ENCODE measurements at places on chromosomes 16 and 17.

- no peak overlapping the region for H3K27ac ChIP-seq
- no peak for DNase-seq
- peaks cover 37% of the 10 kb centered on the region for H3K4me1 ChIP-seq
- no peak overlapping the region for H3K4me3 ChIP-seq
- peaks cover 65% of the 10 kb centered on the region for H3K27me3 ChIP-seq
- H3K36me3 ChIP-seq, result peaks cover 15% of the 10 kb centered on the region
These were observed 6.9 kb upstream of the HOXB2 start for GRCh38 chr17:48551596-48552465.

DNA sequence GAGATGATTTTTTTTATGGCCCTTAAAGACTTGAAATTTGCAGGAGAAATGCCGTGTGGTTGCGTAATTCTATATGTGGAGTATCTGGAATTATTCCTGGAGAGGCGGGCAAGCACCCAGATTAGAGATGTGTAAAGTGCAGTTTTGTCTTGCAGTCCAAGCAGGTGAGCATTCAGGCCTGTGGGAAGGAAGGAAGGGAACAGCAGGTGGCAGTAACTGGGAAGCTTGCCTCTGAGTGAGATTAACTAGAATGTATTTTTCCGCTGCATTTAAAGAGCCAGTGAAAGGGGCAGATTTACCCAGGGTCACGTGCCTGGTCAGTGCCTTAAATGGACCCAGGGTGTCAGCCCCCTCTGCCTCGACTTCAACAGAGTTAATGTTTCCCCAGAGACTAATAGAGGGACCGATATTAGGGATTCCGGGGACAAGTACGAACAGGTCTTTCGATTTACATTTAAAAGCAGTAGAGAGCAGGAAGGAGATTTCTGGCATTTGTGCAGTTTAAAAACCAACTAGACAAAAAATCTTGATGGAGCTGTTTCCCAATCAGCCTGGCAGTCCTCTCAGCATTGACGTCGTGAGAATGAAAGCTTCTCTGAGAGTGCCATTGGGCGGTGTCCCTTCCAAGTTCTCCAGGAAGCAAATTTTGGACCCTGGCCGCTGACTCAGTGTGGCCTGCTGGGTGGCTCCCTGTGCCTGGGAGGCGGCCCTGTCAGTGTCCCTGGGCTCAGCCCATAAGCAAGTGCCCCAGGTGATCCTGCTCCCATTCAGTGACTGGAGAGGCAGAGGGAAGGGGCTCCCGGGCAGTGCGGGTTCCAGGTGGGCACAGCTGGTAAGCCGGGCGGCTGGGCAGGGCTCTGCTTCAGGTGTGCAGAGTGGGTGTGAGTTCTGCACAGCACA, 38.2 kb downstream of the KSR1 start:
- peaks cover 7% of the 10 kb centered on the region for H3K4me1 ChIP-seq
- no peak for DNase-seq
- H3K36me3 ChIP-seq, result peaks cover 11% of the 10 kb centered on the region
- H3K27ac ChIP-seq, result no peak overlapping the region

GRCh38 chr17:28193241-28193640, 125.8 kb upstream of the TMEM97 start:
- no peaks in the 10 kb centered on the region for H3K27me3 ChIP-seq
- peaks cover 11% of the 10 kb centered on the region for H3K36me3 ChIP-seq
- H3K4me1 ChIP-seq, result peaks cover 12% of the 10 kb centered on the region
- H3K27ac ChIP-seq, result no peak overlapping the region
- DNase-seq, result no peak

GRCh38 chr17:29390851-29391631, 878 bp downstream of the TAOK1 start:
- H3K4me1 ChIP-seq, result peaks cover 40% of the 10 kb centered on the region
- H3K27me3 ChIP-seq, result no peaks in the 10 kb centered on the region
- peak overlapping the region; percentile 97 for H3K4me3 ChIP-seq
- DNase-seq, result no peak
- peaks cover 19% of the 10 kb centered on the region for H3K36me3 ChIP-seq
- peak overlapping the region; percentile 91 for H3K27ac ChIP-seq

DNA sequence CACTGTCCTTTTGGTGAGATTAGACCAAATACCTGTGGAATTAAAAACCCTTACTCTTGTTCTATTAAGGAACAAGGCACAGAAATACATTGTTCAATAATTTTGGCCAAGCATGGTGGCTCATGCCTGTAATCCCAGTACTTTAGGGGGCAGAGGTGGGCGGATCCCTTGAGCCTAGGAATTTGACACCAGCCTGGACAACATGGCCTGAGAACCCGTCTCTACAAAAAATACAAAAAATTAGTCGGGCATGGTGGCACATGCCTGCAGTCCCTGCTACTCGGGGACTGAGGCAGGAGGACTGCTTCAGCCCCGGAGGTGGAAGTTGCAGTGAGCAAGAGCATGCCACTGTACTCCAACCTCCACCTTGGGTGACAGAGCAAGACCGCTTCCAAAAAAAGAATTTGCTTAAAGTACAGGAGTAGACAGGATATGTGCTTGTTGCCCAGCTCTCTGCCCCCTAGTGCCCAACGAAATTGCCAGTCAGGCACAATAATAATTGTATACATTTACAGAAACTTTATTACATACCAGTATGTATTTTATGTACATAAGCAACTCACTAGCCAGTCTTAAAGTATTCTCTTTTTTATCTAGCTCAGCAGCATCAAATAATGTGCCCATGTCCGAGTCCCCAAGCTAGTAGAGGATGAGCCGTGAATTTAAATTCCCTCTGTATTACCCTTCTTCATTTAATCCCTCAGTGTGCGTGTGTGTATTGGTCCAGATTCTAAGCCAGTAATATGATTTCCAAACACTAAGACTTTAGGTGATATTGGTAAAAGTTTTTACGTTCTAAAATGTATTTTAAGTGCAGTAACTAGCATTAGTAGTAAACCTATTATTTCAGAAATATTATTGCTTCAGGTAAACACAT, 1.4 kb downstream of the THUMPD1 start:
- H3K27me3 ChIP-seq, result no peaks in the 10 kb centered on the region
- H3K4me1 ChIP-seq, result peaks cover 26% of the 10 kb centered on the region
- peaks cover 30% of the 10 kb centered on the region for H3K36me3 ChIP-seq
- peak overlapping the region; percentile 95 for H3K4me3 ChIP-seq

- no peak overlapping the region for H3K4me3 ChIP-seq
- H3K36me3 ChIP-seq, result peaks cover 15% of the 10 kb centered on the region
- no peak overlapping the region for H3K27ac ChIP-seq
- H3K27me3 ChIP-seq, result peaks cover 5% of the 10 kb centered on the region
- no peaks in the 10 kb centered on the region for H3K4me1 ChIP-seq
These were observed 81.6 kb downstream of the SEC14L1 start for GRCh38 chr17:77222356-77222755.

- DNase-seq, result no peak
- no peak overlapping the region for H3K27ac ChIP-seq
- H3K27me3 ChIP-seq, result no peaks in the 10 kb centered on the region
- H3K36me3 ChIP-seq, result no peaks in the 10 kb centered on the region
- no peak overlapping the region for H3K4me3 ChIP-seq
- H3K4me1 ChIP-seq, result no peaks in the 10 kb centered on the region
These were observed 520.8 kb downstream of the WWOX start for GRCh38 chr16:78620291-78620690.

DNA sequence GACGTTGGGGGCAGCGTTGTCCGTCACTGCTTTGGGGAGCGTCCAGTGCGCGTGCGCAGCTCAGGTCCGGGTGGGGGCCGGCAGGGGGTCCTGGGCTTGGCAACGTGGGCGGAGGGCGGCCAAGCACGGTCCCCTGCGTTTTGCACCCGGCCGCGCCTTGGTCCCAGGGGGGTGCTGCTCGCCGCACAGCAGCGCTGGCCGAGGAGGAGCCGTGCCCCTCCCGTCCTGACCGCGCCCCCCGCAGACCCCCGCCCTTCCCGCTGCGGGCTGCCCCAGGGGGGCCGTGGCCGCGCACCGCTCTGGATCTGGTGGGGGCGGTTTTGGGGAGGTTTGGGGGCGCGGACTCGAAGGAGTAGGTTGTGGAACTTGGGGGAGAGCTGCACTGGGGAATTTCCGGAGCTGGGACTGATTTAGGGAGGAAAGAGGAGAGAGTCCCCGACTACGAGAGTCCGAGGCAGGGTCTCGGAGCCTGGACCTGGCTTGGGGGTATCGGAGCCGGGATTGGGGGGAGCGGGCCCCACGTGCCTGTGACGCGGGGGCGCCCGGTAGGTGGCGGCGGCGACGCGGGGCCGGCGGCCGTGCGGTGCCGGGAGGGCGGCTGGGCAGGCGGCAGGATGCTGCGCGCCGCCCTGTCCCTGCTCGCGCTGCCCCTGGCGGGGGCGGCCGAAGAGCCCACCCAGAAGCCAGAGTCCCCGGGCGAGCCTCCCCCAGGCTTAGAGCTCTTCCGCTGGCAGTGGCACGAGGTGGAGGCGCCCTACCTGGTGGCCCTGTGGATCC, at the start of gene SLC9A5:
TSS of gene SLC9A5 (plus strand) at position 579 of the 777 bp plus-strand sequence. CDS start at position 615, 36 bp downstream.
- peak within 1 kb of the TSS; percentile 53 for H3K27ac ChIP-seq
- H3K27me3 ChIP-seq, result peaks cover 42% of the 10 kb centered on the region
- DNase-seq, result peak; percentile 60
- peak within 1 kb of the TSS; percentile 77 for H3K4me3 ChIP-seq

GRCh38 chr16:2838928-2839327, 8.8 kb downstream of the ZG16B start:
- H3K36me3 ChIP-seq, result no peaks in the 10 kb centered on the region
- H3K27ac ChIP-seq, result no peak overlapping the region
- no peak overlapping the region for H3K4me3 ChIP-seq

DNA sequence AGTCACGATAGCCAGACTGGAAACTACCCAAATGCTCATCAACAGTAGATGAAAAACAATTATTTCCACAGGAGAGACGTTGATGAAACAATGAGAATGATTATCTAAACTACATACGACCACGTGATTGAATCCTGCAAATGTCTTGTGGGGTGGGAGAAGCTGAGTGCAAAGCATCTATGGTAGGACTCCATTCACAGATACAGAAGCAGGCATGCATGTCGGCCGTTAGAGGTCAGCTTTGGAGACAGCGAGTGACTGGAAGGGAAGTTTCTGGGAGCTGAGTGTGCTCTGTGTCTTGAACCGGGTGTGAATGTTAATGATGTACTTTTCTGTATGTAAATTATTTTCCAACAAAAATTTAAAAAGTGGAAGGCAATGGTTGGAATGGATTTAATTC, 71.5 kb upstream of the DNAJA2 start:
- H3K27ac ChIP-seq, result no peak overlapping the region
- DNase-seq, result no peak
- H3K27me3 ChIP-seq, result peaks cover 8% of the 10 kb centered on the region

DNA sequence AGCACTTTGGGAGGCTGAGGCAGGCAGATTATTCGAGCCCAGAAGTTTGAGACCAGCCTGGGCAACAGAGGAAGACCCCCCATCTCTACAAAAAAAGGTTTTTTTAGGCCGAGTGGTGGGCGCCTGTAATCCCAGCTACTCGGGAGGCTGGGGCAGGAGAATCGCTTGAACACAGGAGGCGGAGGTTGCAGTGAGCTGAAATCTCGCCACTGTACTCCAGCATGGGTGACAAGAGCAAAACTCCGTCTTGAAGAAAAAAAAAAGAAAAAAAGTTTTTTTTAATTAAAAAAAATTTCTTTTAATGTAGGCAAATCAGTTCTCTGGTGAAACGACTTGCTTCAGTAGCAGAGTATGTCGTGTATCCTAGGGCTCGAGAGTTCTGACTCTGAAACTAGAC, 10.9 kb downstream of the HSD3B7 start:
- H3K36me3 ChIP-seq, result no peaks in the 10 kb centered on the region
- no peak for DNase-seq
- peaks cover 45% of the 10 kb centered on the region for H3K27me3 ChIP-seq
- H3K27ac ChIP-seq, result no peak overlapping the region

- no peaks in the 10 kb centered on the region for H3K36me3 ChIP-seq
- H3K27ac ChIP-seq, result no peak overlapping the region
- no peaks in the 10 kb centered on the region for H3K27me3 ChIP-seq
These were observed 108.9 kb upstream of the IRX5 start for GRCh38 chr16:54821731-54822130.

DNA sequence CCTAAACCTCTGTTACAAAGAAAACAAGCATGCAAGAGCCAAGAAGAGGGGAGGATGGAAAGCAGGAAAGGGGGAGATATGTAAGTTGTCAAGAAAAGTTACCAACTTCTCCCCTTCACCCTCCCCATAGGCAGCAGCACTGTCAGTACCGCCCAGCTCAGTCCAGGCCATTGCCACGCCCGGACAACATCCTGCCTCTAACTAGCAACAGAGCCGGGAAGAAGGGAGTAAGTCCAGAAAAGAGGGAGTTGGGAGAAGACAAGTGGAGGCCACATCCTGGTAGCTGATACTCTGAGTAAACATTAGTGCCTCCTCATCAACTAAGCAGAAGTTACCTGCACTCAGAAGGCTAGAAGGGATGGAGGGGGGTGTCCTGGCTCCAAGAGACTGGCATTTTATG, 113.6 kb downstream of the SMG6 start:
- H3K27ac ChIP-seq, result no peak overlapping the region
- peaks cover 73% of the 10 kb centered on the region for H3K36me3 ChIP-seq
- DNase-seq, result no peak
- peaks cover 70% of the 10 kb centered on the region for H3K4me1 ChIP-seq
- H3K27me3 ChIP-seq, result no peaks in the 10 kb centered on the region
- no peak overlapping the region for H3K4me3 ChIP-seq

DNA sequence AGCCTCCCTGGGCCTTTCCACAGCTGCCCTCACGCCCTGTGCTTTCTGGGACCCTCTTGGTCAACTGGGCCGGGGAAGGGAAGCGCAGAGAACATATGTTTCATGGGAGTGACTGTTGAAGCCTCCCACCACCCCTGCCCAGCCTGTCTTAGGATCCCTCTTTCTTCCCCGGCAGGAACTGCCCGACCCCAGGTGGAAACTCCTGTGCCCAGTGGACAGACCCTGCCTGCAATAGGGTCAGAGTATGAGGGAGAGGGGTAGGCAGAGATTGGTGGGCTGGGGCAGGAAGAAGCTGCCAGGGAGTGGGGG, 10.5 kb downstream of the HEXIM2 start:
- H3K4me1 ChIP-seq, result peaks cover 26% of the 10 kb centered on the region
- H3K36me3 ChIP-seq, result no peaks in the 10 kb centered on the region

DNA sequence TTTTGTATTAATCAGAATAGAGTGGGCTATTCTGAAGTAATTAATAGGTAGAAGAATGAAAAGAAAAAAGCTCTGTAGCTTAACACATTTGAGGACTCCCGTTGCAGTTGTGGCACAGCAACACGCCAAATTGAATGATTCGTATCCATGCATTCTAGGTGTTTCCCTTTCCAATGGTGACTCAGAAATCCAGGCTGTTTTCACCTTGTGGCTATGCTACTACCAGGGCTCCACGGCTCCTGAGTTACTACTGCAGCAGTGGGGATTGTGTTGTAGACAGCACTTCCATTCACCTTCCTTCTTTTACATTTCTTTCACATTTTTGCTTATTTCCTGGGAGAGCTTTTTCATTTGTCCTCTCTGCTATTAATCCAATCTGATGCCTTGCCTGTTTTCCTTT, 1616.4 kb downstream of the CDH8 start:
- no peaks in the 10 kb centered on the region for H3K27me3 ChIP-seq
- H3K27ac ChIP-seq, result no peak overlapping the region
- H3K4me1 ChIP-seq, result no peaks in the 10 kb centered on the region

- H3K27me3 ChIP-seq, result no peaks in the 10 kb centered on the region
- DNase-seq, result peak; percentile 78
- H3K27ac ChIP-seq, result peak overlapping the region; percentile 95
- H3K4me1 ChIP-seq, result peaks cover 49% of the 10 kb centered on the region
- H3K4me3 ChIP-seq, result peak overlapping the region; percentile 78
These were observed 8.0 kb upstream of the FASN start for GRCh38 chr17:82105882-82106687.

Measured in activated naive CD4-positive, alpha-beta T cell treated with anti-CD3 and anti-CD28 coated beads, Interleukin-2, amount 10 ng/mL, durations not matched to agents 7 days and 5 days (primary cell).